Left lung (tissue), 14 donors: ENCODE measurements at places on chromosomes 1 and 21. TPM values are rescaled to one million over a fixed set of nuclear protein-coding genes. Genes with fewer than 3 reads are reported as not detected.

UTS2 gene
- not detected for polyA plus RNA-seq

PPIAL4G gene
- polyA plus RNA-seq, result 0.10 TPM

DNA sequence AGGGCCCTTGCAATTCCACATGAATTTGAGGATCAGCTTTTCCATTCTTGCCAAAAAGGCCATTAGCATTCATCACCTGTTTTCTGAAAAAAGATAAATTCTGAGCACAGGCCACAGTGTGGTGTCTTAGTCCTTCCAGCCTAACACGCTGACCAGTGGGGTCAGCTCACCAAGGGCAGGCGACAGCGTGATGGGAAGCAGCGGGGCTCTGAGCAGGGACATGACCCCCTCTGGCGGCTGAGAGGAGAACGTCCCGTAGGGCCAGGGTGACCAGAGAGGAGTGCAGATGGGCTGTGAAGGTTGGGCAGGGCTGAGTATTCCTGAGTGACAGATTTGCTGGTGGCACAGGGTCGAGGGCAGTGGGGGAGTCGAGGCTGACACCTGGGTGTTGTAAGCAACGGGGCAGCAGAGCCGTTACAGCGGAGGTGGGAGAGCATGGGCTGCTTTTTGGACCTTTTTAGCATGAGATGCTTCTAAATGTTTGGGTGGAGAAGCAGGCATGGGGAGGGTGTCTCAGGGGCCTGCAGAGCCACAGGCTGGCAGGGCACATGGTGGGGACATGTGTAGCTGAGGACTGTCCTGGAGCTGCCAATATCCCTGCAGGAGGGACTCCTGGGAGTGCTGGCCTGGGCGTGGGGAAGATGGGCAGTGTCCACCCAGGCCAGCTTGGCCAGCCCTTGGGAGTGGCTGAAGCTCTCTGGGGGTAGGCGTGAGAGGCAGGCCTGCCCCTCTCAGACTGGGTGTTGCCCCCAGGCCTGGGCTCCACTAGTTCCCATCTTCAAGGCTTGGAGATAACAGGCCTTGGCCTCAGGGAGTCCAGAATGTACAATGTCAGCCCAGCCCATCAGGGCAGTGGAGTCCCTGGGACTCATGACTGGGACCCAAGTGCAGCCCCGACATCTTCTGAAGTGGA is 8.6 kb upstream of the CALML6 start:
- peak; percentile 89 for DNase-seq

DNA sequence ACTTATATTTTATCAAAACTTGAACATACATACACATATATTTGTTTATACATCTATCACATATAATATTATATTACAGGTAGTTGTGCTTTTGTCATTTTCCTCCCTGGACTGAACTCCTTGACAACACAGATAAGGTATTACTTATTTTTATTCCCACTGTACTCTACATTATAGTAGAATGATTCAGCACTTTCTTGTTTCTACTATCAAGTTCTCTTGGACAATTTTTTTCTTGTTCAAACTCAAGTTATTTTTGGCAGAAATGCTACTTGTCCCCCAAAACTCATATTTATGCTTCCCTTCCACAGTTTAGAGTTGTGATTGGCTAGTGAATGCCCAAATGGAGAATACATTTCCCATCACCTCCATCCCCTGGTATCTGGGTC is 10.8 kb upstream of the PTPRC start:
- no peak for DNase-seq

- DNase-seq, result peak; percentile 31
Observed at GRCh38 chr1:51491166-51491981, 27.7 kb downstream of the EPS15 start.
